ENCODE measurements at places on chromosomes 7 and 10.

- DNase-seq = no peak
Measured at GRCh38 chr7:41189866-41190265, 513.0 kb downstream of the INHBA start.

DNA sequence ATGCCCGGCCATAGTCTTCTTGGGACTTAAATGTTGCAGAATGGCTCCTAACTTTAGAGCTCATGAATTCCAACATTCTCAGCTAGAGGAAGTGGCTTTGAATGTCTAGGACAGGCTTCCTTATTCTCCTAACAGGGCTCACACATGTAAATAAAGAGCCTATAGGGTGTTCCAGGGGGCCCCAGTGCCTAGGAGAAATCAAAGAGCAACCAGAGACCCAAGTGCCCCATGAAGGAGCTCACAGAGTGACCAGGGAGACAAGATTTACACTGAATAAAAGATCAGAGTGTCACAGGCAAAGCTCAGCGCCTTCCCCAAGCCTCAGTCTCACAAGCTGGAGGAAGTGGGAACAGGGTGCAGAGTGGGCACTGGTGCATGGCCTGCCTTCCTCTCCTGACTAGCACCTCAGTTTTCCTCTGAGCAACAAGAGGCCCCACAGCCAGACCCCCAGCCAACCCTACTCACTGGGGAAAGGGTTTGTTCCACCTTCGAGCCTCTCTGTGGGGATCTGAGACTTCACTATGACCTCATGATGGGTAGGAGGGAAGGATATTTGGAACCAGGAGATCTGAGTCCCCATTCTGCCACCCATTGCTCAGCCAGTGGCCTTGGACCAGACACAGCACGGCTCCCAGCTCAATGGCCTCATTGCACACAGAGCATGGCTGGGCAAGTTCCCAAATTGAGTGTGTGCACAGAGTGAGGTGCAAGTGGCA, 16.0 kb downstream of the TMEM273 start:
- no peak for DNase-seq

GRCh38 chr7:149217570-149217969, 21.9 kb upstream of the ZNF212 start:
- DNase-seq = no peak

- DNase-seq = no peak
Measured at GRCh38 chr10:20948686-20949327, 51.7 kb upstream of the NEBL start.

DNA sequence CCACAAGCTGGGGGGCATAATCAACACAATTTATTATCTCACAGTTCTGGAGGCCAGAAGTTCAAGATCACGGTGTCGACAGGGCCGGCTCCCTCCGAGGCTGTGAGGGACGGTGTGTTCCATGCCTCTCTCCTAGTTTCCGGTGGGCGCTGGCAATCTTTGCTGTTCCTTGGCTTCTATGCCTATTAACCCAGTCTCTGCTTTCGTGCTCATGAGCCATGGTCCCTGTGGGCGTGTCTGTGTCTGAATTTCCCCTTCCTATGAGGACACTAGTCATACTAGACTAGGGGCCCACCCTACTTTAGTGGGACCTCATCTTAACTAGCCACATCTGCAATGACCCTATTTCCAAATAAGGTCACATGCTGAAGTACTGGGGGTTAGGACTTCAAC, 29.4 kb downstream of the HIPK2 start:
- no peak for DNase-seq

DNA sequence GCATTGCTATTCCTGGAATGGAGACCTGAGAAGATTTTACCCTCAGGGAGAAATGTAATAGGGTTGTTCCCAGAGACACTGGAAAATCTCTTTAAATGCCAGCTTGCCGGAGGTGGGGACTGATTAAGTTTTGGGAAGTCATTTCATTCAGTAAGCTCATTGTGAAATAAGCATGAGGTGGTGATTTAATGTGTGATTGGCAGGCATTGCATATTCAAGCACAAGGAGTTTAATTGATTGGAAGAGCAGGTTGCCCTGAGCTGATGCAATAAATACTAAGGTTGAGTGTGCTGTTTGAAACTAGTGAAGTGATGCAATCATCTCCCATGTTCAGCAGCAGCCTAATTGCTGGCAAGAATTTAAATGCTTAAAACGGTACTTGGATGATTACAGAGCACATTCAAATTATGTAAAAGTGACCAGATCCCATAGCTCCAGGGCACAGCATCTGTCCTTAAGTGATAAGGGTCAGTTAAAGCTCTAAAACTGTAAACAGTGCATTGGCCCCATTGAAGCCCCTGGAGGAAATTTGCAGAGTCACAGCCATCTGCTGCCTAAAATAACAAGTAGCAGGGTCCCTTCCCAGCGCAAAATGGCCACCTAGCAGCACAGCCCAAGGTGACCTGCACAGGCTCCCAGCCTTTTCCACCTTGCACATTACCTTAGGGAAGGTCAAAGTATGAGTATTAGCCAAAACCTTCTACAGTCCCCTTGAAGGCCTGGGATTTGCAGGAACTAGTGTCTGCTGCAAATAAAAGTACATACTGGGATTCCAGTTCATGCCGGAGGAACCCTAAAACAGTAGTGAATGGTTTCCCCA, 92.1 kb downstream of the CCDC71L start:
- DNase-seq = peak; percentile 87

DNA sequence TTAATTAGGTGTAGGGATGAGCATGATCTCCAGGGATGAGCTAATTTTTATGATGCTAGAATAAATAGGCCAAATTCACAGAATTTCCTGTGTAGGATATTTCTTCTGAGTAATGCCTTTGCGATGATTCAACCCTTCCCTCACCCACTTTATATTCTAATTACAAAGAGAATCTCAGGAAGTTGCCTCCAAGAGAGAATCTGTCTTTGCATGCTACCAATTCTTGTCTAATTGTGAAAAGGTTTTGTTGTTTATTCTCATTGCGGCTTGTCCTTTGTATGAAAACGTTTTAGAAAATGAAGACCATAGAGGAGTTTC, 6.3 kb downstream of the C7orf57 start:
- no peak for DNase-seq

DNA sequence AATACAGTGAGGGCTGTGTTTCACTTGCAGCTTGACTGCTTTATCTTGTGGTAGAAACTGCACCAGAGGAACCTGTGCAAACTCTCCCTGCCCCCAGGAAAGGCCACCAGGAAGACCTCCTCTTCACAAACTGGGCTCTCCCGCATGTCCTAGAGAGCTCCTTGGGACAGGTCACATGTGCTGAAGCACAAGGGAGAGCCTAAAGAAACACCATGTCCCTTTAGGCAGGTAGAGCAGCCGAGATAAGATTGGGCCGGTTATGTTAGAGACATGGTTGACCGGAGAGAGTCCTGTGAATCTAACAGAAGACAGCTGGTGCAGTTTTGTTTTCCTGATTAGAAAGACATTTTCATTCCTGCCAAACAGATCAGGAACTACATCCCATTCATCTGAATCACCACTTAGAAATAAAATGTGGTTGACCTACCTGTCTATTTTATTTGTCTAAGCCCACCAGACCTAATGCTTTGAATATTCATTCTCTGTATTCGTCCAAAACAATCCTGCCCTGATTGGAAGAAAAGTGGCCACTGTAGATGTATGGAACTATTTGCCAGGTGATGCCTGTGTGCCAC, 224.1 kb downstream of the GLI3 start:
- no peak for DNase-seq

DNA sequence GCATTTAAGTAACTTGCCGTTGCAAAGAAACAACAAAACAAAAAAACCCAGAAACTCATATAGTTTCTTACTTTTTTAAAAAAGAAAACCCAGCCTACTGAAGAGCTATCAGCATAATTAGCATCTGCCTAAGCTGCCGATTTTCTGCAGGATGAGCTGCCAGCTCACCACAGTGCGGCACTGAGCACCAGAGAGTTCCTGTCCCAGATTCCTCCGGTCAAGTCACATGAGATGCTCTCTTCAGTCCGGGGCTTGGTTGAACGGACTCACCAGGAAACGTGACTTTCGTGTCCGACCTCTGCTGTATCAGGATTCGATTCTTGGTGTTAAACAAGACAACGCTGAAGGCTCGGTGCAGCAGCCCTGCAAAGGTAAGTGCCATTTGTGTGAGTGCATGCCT, 3.2 kb downstream of the IDI2 start:
- no peak for DNase-seq

GRCh38 chr7:112447406-112447805, 2.9 kb upstream of the IFRD1 start:
- DNase-seq = no peak

DNA sequence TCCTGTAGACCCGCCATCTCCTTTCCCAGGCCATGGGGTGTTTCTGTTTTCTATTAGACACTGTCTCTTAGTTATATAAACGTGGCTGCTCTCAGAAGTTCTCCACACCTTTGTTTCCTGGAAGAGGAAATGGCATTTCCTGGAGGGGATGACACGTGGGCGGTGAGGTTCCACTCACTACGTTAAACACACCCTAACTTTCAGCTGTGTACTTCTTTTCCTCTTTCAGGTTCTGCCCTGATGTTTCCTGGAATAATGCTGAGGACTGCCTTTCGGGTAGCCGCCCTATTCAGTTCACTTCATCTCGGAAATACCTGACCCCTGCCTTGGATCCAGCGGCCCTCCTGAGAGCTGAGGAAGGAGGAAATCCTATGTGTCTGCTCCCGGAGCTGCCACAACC, 3.4 kb upstream of the PRKCQ start:
- peak; percentile 41 for DNase-seq

DNA sequence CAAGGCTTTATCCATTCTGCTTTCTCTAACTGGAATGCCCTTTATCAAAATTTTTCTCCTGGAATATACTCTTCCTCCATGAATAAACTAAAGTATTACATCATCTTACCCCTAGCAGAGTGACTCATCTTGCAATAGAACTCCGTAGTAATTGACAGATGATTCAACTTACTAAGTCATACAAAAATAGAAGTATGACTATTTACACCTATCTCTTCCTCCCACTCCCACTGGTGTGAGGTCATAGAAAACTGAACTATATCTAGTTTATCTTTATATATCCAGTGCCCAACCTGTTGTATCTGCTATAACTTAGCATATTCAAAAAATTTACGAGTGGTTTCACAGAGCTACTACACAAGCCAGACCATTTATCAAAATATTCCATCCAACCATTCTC, 26.1 kb downstream of the ABCB1 start:
- DNase-seq = no peak

GRCh38 chr7:35498416-35498815, 196.5 kb downstream of the HERPUD2 start:
- no peak for DNase-seq

- DNase-seq = no peak
Measured at GRCh38 chr10:19488592-19489280, 327.5 kb upstream of the PLXDC2 start.

- DNase-seq = no peak
Measured at GRCh38 chr7:106795877-106796231, 69.2 kb upstream of the PIK3CG start.

- DNase-seq = no peak
Measured at GRCh38 chr7:132562690-132563089, 13.6 kb downstream of the PLXNA4 start.

GRCh38 chr7:140541513-140542227, 62.4 kb upstream of the MKRN1 start:
- DNase-seq = no peak

- peak; percentile 29 for DNase-seq
Measured at GRCh38 chr7:40329601-40330153, 194.9 kb downstream of the SUGCT start.

DNA sequence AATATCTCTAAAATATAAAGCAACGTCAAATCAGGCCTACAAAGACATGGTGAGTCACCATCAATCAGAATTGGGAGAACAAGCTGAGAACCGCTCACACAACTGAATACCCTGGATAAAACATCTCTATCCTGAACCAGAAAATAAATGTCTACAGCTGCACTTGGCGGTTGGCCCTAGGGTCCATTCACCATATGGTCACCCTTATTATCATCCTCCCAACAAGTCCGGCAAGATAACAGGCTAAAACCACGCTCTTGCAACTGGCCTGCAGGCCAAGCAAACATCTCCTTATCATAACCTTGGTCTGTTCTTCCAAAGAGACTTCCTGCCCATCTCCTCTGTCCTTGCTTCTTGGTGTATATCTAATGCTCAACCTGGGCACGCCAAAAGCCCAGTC, 310.7 kb downstream of the CALN1 start:
- no peak for DNase-seq

DNA sequence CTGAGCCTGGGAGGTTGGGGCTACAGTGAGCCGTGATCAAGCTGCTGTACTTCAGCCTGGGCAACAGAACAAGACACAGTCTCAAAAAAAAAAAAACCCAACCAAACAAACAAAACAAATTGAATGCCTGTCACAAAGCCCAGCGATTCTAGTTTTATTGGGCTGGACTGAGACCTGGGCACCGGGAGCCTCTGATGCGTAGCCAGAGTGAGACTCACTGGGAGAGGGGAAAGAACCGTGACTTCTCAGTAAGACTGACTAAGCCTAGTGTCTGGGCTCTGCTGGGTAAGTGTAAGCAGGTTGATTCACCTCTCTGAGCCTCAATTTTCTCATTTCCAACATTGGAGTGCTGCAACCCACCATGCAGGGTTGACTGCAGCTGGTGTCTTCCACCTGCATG, 10.1 kb upstream of the LEP start:
- DNase-seq = no peak

Measured in hematopoietic multipotent progenitor cell treated with erythropoietin and hydrocortisone succinate and interleukin-3 and kit ligand, for 15 days (in vitro differentiated cells).